ENCODE measurements at places on chromosomes 2 and 18. TPM values are rescaled to one million over a fixed set of nuclear protein-coding genes. Genes with fewer than 3 reads are reported as not detected.

DNA sequence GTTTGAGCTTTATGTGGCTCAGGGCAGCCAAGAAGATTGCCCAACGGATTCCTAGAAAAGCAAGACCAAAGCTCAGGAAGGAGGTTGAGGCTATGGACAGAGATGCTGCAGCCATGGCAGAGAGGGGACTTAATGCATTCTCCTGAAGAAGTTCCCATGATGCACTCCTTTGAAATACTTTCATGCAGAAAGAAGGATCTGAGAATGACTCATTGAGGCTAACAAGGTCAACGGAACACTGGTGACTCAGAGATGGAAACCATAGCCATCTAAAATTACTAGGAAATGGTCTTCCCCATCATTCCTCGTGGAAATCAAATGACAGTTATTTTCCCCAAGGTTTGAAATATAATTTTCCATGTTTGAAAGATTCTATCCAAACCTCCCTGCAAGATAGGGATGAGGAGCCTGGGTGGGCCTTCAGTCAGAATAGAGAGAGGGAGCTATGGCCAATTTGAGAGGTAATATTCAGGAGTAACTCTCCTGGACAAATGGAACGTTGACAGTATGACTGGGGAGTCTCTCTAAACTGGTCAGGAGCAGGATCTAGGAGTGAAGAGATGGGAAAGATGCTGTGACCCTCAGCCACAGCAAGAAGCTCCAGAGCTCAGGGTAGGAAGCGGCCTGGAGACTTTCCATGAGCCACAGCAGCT, 63.0 kb downstream of the REEP1 start:
- peak; percentile 73 for DNase-seq
- no peak overlapping the region for H3K4me3 ChIP-seq
- peaks cover 21% of the 10 kb centered on the region for H3K4me1 ChIP-seq
- H3K27ac ChIP-seq: peak overlapping the region; percentile 73
- H3K36me3 ChIP-seq: peaks cover 20% of the 10 kb centered on the region

LANCL1 gene
- 41.3 TPM for total RNA-seq

DPP4 gene
- 41.0 TPM for total RNA-seq

GALNT3 gene
- total RNA-seq: 0.33 TPM

PSME4 gene
- total RNA-seq: 61.1 TPM

GRCh38 chr2:1742301-1742680, 2.0 kb downstream of the PXDN start:
- H3K27me3 ChIP-seq: peaks cover 8% of the 10 kb centered on the region
- peaks cover 37% of the 10 kb centered on the region for H3K36me3 ChIP-seq

GRCh38 chr2:69969126-69969983, 7.9 kb upstream of the ASPRV1 start:
- no peak for DNase-seq
- H3K27ac ChIP-seq: no peak overlapping the region
- H3K36me3 ChIP-seq: no peaks in the 10 kb centered on the region
- H3K4me1 ChIP-seq: peaks cover 9% of the 10 kb centered on the region
- peaks cover 23% of the 10 kb centered on the region for H3K27me3 ChIP-seq

GRCh38 chr2:117686699-117687098, 127.8 kb upstream of the DDX18 start:
- no peaks in the 10 kb centered on the region for H3K4me1 ChIP-seq
- H3K36me3 ChIP-seq: no peaks in the 10 kb centered on the region
- H3K27me3 ChIP-seq: no peaks in the 10 kb centered on the region

DNA sequence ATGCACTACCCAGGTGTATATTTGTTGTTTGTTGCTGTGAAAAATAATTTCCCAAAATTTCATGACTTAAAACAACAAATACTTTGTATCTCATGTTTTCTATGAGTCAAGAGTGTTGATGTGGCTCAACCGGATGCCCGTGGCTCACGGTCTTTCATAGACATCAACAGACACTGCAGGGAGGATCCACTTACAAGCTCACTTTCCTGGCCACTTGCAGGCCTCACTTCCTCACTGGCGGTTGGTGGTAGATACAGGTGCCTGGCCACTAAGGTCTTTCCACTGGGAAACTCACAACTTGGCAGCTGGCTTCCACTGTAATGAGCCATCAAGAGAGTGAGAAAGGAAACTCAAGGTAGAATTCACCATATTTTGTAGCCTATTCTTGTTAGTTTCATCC, 662.9 kb downstream of the IRS1 start:
- peak overlapping the region; percentile 73 for H3K27ac ChIP-seq
- H3K27me3 ChIP-seq: peaks cover 1% of the 10 kb centered on the region
- no peak overlapping the region for H3K4me3 ChIP-seq
- DNase-seq: no peak
- peaks cover 26% of the 10 kb centered on the region for H3K4me1 ChIP-seq
- H3K36me3 ChIP-seq: no peaks in the 10 kb centered on the region

GRCh38 chr2:134081238-134081938, 172.5 kb upstream of the MGAT5 start:
- no peaks in the 10 kb centered on the region for H3K36me3 ChIP-seq
- no peak overlapping the region for H3K27ac ChIP-seq
- H3K27me3 ChIP-seq: peaks cover 28% of the 10 kb centered on the region
- H3K4me3 ChIP-seq: no peak overlapping the region

SLC19A3 gene
- not detected for total RNA-seq

DNA sequence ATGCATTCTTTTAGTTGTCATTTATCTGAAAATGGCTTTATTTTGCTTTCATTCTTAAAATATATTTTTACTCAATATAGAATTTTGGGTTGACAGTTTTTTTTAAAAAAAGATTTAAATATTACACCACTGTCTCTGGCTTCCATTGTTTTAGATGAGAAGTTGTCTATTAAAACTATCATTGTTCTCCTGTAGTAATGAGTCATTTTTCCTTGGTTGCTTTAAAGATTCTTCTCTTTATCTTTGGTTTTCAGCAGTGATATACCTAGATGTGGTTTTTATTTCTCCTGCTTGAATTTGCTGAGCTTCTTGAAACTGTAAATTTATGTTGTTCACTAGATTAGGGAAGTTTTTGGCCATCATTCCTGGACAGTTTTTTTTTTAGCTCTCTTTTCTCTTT, 26.7 kb upstream of the DLX2 start:
- no peak for DNase-seq
- no peaks in the 10 kb centered on the region for H3K36me3 ChIP-seq
- no peak overlapping the region for H3K27ac ChIP-seq
- no peaks in the 10 kb centered on the region for H3K4me1 ChIP-seq
- no peak overlapping the region for H3K4me3 ChIP-seq
- no peaks in the 10 kb centered on the region for H3K27me3 ChIP-seq

DNA sequence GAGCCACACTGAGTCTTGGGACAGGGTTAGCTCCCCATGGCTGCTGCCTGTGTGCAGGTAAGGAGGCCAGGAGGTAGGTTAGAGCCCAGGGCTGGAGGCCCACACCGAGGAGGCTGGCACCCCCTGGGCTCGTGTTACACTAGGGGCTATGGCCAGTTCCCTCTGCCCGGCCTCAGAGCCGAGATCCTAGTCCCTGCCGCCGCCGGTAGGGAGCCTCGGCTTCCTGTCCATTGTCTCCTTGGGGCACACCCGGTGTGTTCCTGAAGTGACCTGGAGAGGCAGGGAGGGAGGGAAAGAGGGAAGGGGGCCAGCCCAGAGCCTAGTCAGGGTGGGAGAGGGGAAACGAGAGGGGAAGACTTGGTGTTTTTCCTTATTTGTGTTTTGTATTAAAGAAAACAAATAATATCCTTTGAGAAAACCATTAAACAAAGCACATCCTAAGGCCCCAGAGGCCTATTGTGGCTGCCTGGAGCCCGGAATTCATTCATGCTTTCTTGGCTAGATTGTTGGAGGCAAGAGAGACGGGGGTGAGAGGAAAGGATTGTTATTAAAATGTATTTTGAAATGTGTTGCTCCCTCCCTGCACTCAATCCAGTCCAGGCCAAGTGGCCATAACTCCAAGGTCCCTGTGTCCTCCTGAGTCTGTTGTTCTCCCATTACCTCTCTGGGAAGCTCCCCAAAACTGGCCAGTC, 170.7 kb downstream of the CTIF start:
- H3K27ac ChIP-seq: no peak overlapping the region
- peaks cover 7% of the 10 kb centered on the region for H3K27me3 ChIP-seq
- peaks cover 35% of the 10 kb centered on the region for H3K36me3 ChIP-seq
- H3K4me1 ChIP-seq: peaks cover 20% of the 10 kb centered on the region

OBSL1 gene
- 65.5 TPM for total RNA-seq

DNA sequence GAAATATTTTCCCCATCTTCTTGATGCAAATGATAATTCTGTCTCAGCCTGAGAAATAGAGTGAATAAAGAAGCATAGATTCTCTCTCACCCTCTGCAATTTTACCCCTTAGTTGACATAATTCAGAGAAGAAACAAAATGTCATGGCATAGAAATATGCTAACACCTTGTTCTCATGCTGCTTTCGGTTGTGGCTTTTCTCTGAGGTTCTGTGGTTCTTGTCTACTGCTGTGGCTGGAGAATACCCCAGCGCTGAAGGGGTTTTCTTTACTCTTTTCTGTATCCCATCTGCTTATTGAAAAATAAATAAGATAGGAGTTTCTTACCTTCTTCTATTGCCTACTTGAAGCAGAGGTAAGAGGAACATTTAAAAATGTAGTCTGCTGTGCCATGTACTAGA, 15.4 kb upstream of the RAB27B start:
- H3K27ac ChIP-seq: no peak overlapping the region
- H3K4me1 ChIP-seq: no peaks in the 10 kb centered on the region
- DNase-seq: no peak
- no peaks in the 10 kb centered on the region for H3K36me3 ChIP-seq
- H3K4me3 ChIP-seq: no peak overlapping the region
- H3K27me3 ChIP-seq: no peaks in the 10 kb centered on the region

LIMS1 gene
- total RNA-seq: 57.0 TPM

IL1B gene
- 1.2 TPM for total RNA-seq

GRCh38 chr2:230972046-230972445, 23.9 kb upstream of the SPATA3 start:
- peaks cover 29% of the 10 kb centered on the region for H3K27me3 ChIP-seq
- no peak overlapping the region for H3K27ac ChIP-seq
- H3K4me1 ChIP-seq: peaks cover 25% of the 10 kb centered on the region
- H3K36me3 ChIP-seq: no peaks in the 10 kb centered on the region
- H3K4me3 ChIP-seq: no peak overlapping the region
- DNase-seq: no peak

KCNJ13 gene
- not detected for total RNA-seq

HOXD8 gene
- total RNA-seq: 3.0 TPM

DNA sequence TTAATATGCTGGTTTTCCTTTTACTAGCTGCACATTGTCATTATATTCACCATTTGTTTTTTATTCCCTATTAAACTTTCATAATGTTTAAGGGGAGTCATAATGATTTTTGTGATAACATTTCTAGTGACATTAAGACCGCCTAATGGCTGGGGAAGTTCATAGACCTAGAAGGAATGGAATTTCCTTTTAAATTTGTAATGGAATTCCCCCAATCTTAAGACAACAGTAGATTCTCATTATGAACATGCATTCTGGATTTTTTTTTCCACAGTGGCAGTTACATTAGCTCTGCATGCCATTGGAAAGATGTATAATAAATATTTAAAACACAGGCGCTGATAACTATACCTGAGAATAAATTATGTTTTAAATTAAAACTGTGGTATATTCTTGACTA, 8.4 kb downstream of the YPEL5 start:
- no peaks in the 10 kb centered on the region for H3K27me3 ChIP-seq
- peaks cover 52% of the 10 kb centered on the region for H3K4me1 ChIP-seq
- no peak overlapping the region for H3K27ac ChIP-seq

DNA sequence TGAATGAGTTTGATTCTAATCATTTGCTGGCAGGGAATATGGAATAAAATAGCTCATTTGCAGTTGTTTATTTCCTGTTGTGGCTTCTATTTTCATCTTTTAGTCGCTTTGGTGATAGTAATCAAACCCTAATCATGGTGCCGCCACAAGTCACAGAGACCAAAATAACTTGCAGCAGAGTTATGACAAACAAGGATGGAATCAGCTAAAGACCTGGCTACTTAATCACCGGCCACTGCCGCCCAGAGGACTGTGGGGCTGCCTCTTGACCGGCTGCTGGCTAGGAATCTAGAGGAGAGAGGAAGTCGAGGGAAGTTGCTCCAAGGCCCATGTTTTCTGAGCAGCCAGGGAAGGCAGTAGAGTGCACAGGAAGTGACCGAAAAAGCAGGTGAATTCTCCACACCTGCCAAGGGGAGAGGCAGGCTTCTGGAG, 5.1 kb upstream of the SMAD7 start:
- H3K36me3 ChIP-seq: peaks cover 3% of the 10 kb centered on the region
- H3K27me3 ChIP-seq: peaks cover 8% of the 10 kb centered on the region
- DNase-seq: peak; percentile 98
- peak overlapping the region; percentile 97 for H3K27ac ChIP-seq
- peak overlapping the region; percentile 75 for H3K4me3 ChIP-seq

TUBA3E gene
- total RNA-seq: not detected

- peaks cover 16% of the 10 kb centered on the region for H3K4me1 ChIP-seq
- H3K36me3 ChIP-seq: no peaks in the 10 kb centered on the region
- no peak for DNase-seq
- H3K27ac ChIP-seq: no peak overlapping the region
These were observed 6.3 kb upstream of the CYP26B1 start for GRCh38 chr2:72153924-72154323.

TTL gene
- 45.8 TPM for total RNA-seq

COL4A3 gene
- total RNA-seq: not detected

DNA sequence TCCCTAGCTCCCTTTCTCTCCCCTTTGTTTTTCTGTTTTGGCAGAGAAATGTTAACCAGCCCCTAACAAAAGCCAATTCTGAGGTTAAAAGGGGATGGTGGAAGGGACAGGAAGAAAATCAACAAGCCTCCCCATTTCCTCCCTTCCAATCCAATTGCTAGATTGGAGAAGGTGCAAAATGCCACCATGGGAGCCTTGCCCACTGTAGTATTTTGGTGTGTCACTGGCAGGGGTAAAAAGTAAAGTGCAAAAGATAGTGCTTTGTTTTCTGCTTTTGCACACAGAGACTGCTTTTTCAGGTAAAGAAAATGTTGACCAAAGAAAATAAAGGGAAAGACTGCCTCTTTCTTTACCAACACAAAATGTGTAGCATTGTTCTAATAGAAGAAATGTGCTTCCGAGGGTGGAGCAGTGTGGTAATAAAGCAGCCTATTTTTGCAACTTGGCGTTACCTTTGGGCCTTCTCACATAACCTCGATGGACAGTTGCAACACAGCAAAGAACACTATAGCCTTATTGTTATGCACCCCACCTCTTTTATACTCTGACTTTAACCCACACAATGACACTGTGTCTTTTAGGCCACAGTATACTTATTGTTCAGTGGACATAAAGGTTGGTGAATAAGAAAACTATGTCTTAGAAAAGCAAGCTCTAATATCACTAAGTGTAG, 861.8 kb downstream of the BCL11A start:
- H3K27ac ChIP-seq: no peak overlapping the region
- H3K36me3 ChIP-seq: no peaks in the 10 kb centered on the region
- no peaks in the 10 kb centered on the region for H3K27me3 ChIP-seq
- no peak overlapping the region for H3K4me3 ChIP-seq
- DNase-seq: no peak

GRCh38 chr2:234853729-234854128, 98.1 kb upstream of the SH3BP4 start:
- H3K4me1 ChIP-seq: no peaks in the 10 kb centered on the region
- no peak overlapping the region for H3K4me3 ChIP-seq
- DNase-seq: no peak
- no peak overlapping the region for H3K27ac ChIP-seq
- H3K36me3 ChIP-seq: no peaks in the 10 kb centered on the region

DNA sequence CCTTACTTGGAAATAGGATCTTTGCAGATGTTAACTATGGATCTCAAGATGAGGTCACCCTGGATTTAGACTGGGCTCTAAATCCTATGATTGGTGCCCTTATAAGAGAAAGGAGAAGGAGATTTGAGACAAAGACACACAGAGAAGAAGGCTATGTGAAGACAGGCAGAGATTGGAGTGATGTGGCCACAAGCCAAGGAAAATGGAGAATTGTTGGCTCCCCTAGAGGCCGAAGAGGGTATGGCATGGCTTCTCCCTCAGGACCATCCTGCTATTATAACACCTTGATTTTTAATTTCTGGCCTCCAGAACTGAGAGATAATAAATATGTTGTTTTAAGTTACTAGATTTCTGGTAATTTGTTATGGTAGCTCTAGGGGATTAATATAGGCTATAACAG, 7.6 kb downstream of the CYBRD1 start:
- H3K4me1 ChIP-seq: peaks cover 55% of the 10 kb centered on the region
- H3K4me3 ChIP-seq: peak overlapping the region; percentile 43
- no peak for DNase-seq
- peaks cover 28% of the 10 kb centered on the region for H3K36me3 ChIP-seq

Data from HFFc6 (cell line).